ENCODE measurements at places on chromosomes 1 and 21.
A peak's percentile ranks its signal among the peaks of the same experiment; 100 is the strongest.

GRCh38 chr21:46424039-46424591 is 34.6 kb upstream of the DIP2A start:
- H3K36me3 ChIP-seq: peaks cover 27% of the 10 kb centered on the region
- no peaks in the 10 kb centered on the region for H3K27me3 ChIP-seq
- H3K4me3 ChIP-seq: no peak overlapping the region
- no peak overlapping the region for H3K27ac ChIP-seq
- H3K4me1 ChIP-seq: no peaks in the 10 kb centered on the region

DNA sequence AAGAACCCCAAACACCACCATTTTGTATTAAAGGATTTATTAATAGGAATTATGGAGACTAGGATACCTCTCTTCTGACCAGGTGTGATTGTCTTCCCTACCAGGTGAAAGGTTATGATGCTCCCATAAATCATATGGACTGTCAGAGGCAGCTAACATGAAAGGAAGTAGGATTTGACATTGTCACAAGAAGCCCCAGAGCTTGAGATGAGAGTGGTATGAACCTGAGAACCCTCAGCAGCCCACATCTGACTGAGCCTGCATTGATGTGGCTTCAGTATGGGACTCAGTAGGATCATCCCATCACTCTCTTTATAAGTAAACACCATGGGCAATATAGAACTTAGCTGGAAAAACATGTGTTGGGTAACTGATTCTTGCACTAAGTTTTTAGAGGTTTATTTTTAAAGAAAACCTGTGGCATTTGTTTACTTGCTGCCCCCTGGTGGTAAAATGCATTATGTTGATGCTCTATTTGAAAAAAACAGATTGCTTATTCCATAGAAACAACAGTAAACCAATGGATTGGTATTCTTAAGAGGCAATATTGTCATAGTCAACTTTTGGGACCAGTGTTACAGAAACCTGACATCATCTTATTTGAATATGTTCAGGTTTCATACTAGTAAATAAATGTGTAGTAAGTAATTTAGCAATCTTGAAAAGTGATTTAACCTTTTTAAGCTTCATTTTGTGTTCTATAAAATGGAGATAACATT is 16.6 kb upstream of the CACYBP start:
- peak; percentile 9 for DNase-seq
- H3K4me3 ChIP-seq: no peak overlapping the region
- no peaks in the 10 kb centered on the region for H3K36me3 ChIP-seq
- no peaks in the 10 kb centered on the region for H3K27me3 ChIP-seq

DNA sequence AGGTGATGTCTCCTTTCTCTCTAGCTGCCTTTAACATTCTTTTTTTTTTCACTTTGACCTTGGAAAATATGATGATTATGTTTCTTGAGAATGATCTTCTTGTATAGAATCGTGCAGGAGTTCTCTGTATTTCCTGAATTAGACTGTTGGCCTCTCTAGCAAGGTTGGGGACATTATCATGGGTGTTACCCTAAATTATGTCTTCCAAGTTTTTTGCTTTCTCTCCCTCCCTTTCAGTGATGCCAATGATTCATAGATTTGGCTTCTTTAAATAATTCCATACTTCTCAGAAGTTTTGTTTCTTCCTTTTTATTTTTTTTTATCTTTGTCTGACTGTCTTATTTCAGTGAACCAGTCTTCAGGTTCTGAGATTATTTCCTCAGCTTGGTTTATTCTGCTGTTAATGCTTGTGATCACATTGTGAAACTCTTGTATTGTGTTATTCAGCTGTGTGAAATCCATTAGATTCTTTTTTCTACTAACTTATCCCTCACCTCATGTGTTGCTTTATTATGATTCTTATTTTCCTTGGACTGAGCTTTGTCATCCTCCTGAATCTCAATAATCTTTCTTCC is 268.4 kb upstream of the NRIP1 start:
- no peak for DNase-seq
- no peak overlapping the region for H3K27ac ChIP-seq
- H3K4me1 ChIP-seq: no peaks in the 10 kb centered on the region

DNA sequence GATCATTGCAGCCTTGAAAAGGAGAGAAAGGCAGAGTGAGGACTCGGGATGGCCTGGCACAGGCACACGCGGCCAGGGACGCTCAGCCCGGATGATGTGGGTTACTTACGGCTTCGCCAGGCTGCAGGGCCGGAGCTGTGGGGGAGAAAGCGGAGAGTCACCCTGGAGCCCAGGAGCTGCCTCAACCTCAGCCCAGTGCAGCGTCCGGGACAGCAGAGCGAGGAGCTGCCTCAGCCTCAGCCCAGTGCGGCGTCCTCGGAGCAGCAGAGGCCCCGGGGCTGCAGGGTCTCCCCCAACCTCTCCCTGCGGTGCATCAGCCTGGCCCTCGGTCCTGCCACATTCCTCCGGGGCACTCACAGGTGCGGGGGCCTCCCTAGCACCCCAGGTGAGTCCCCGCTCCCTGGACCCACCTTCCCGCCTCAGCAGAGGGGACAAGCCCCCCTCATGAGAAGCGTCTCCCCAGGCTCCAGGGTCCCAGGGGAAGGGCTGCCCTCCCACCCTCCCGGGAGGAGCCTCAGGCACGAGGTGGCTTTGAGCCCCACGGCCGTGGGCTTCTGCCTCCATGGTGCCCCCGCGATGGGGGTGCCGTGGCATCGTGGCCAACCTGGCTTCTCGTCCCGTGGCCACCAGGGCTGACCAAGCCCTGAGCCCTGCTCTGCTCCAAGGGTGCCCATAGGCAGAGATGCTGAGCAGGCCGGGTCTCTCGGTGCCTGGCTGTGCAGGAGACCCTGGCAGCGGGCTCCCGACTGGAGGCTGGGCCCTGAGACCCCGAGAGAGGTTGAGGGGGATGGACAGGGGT is 10.5 kb upstream of the RNF223 start:
- no peak overlapping the region for H3K4me3 ChIP-seq
- peak; percentile 6 for DNase-seq
- no peaks in the 10 kb centered on the region for H3K4me1 ChIP-seq
- no peak overlapping the region for H3K27ac ChIP-seq

- no peak for DNase-seq
- H3K27ac ChIP-seq: no peak overlapping the region
- no peaks in the 10 kb centered on the region for H3K4me1 ChIP-seq
Observed at GRCh38 chr1:68375919-68376318, 73.8 kb downstream of the RPE65 start.

- no peaks in the 10 kb centered on the region for H3K27me3 ChIP-seq
- no peak overlapping the region for H3K4me3 ChIP-seq
- no peaks in the 10 kb centered on the region for H3K36me3 ChIP-seq
- no peaks in the 10 kb centered on the region for H3K4me1 ChIP-seq
Observed at GRCh38 chr21:15976807-15977206, 247.0 kb downstream of the USP25 start.
